ENCODE measurements at places on chromosomes 13 and 19. TPM values are rescaled to one million over a fixed set of nuclear protein-coding genes. Genes with fewer than 3 reads are reported as not detected.

- DNase-seq = peak; percentile 64
Observed at GRCh38 chr19:32287811-32288227, 57.6 kb upstream of the ZNF507 start.

- no peak for DNase-seq
Observed at GRCh38 chr19:41443813-41444455, 978 bp downstream of the ERICH4 start.

- no peak for DNase-seq
Observed at GRCh38 chr19:55418185-55418584, 10.6 kb upstream of the UBE2S start.

GRCh38 chr19:41225238-41226052 lies 6.4 kb downstream of the AXL start:
- peak; percentile 63 for DNase-seq

GRCh38 chr19:13795595-13796300 lies 505 bp downstream of the ZSWIM4 start:
- DNase-seq = no peak

The ZNF682 gene
- total RNA-seq = 6.5 TPM

GRCh38 chr13:99830931-99831330 lies 140.6 kb downstream of the ZIC5 start:
- DNase-seq = no peak

The SHC2 gene
- total RNA-seq = 14.8 TPM

GRCh38 chr13:36920616-36921185 lies 663 bp upstream of the SMAD9 start:
- no peak for DNase-seq

The GPR4 gene
- total RNA-seq = 7.9 TPM

The VSIG10L gene
- 0.50 TPM for total RNA-seq

The PINLYP gene
- 2.8 TPM for total RNA-seq

DNA sequence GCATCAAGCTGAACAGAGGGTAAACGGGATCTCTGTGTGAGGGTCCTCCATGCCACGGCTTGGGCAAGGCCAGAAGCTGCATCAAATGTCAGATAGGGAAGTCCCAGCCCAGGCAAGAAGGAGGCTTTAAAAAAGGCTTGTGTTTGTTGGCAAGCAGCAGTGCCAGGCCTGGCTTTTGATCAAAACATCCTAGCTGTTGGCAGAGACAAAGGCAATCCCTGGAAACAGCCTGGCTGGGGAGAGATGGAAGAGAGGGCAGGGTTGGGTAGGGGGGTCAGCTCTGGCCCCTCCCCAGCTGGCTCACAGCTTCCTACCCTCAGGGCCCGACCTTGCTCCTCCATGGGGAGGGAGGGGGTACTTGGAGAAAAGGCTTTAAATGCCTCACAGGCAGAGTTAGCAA lies 61.8 kb upstream of the KCTD15 start:
- DNase-seq = peak; percentile 55

- peak; percentile 81 for DNase-seq
Observed at GRCh38 chr19:47035127-47036096, 13.0 kb downstream of the TMEM160 start.

The ZNF57 gene
- total RNA-seq = 4.8 TPM

DNA sequence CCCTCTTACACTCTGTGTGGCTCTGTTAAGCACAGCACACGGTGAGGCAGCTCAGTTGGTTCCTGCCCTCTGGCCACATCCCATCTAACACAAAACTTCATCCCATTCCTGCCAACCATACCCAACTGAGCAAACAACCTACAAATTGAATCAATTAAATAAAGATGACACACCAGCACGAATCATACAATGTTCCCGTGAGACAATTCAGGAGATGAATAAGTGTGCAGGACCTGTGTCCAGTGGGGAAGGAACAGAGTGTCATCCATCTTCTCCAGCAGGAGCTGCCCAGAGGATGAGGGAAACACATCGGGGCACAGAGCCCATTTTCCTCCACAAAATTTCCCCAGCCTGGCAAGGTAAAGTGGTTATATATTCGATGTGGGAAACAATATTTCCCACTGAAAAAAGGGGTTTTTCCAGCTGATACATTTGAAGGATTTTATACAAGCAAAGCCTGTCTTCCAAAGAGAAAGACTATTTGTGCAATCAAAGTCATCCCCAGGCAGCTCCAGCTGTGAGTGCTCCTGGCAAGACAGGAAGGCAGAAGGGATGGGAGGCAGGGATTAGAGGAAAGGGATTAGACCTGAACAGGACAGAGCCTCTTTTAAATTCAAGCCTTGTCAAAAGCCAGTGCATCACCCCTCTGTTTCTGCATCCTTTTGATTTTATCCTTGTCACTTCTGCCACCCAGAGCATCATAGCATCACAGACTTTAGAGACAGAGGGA lies 240.2 kb downstream of the LHFPL6 start:
- no peak for DNase-seq

The ZSWIM4 gene
- total RNA-seq = 2.8 TPM

DNA sequence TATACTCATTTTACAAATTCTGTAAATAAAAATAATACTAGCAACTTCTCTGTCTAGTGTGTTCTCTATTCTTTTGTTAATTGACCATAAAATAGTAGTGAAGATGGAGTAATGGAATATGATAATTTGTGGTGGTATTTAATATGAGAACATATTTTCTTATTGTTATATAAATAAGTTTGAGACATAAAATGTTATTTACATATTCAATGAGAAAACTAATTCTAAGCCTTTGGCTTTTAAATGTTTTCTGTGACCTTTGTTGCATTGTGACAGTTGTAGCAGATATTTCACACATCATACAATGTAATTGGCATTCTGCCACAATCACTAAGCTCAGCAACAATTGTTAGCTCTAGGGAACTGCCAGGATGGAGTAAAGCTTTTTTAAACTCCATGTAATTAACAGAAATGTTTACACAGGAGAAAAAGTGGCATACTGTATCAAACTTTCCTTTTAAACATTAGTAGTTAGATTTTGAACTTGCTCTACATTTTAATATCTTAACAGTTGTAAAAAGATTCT lies 562.1 kb upstream of the PCDH9 start:
- no peak for DNase-seq

DNA sequence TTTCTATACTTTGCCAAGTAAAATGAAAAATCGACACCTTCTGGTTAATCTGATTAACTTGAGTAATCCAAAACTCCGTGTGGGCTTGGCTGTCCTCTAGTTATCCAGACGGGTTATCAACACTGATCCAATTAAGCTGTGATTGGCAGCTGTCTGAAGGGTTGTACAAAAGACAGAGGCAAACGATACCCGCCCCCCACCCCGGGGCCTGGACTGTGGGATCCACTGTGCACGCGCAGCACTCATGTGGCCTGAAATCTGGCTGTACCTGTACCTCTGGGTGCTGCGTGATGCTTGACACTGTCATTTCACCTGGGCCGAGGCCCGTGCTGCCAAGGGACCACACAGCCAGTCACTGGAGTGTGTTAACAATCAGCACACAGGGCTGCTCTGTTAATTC lies 53.5 kb downstream of the COL4A2 start:
- DNase-seq = no peak

- no peak for DNase-seq
Observed at GRCh38 chr13:25192936-25193335, 20.8 kb upstream of the AMER2 start.

DNA sequence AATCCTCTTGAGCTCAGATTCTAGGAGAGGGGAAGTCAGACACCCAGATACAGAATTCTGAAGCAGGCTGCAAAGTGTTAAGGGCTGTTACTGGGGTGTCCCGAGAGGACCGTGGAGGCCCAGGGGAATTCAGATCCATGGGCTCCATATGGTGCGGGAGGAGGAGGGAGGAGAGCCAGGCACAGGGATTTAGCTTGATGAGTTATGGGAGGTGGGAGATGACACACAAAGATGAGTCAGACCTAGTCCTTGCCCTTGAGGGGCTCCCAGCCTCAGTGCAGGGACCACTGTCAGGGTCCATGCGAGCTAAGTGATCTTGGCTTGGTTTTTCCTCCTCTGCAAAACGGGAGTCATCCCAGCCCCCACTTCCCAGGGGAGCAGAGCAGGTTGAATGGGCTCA lies 14.4 kb upstream of the GIPR start:
- DNase-seq = no peak

DNA sequence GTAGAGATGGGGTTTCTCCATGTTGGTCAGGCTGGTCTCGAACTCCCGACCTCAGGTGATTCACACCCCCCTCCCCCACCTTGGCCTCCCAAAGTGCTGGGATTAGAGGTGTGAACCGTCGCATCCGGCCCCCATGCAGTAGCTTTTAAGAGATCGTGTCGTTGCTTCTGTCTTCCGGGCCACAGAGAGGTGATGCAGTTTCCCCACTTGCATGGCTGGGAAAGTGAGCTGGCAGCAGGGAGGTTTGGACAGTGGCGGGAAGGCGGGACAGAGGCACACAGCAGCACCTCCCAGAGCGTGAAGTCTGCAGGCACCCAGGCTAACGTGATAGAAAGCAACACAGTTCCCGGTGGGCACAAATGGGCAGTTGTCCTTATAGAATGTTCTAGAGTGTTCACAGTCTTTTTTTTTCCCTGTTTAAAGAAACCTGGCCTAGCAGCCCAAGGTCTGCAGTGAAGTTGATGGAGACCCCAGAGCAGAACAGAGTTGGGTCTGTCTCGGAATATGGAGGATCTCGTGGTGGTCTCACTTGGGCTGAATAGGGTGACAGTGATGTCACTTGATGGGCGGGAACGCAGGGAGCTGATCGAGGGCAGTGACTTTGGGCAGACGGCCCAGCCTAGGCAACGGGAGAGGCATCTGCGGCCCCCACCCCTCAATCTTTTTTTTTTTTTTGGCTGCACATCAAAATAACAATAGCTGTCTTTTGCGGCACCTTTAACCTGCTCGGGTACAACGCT lies 4.9 kb downstream of the UHRF1 start:
- no peak for DNase-seq

The PLIN5 gene
- 26.0 TPM for total RNA-seq

The NTF4 gene
- not detected for total RNA-seq

The C5AR1 gene
- 3.4 TPM for total RNA-seq

GRCh38 chr13:112464720-112465119 lies 88.6 kb downstream of the SPACA7 start:
- DNase-seq = no peak

The TJP3 gene
- total RNA-seq = 0.48 TPM

The NANOS2 gene
- not detected for total RNA-seq

The ZNF681 gene
- 0.47 TPM for total RNA-seq

DNA sequence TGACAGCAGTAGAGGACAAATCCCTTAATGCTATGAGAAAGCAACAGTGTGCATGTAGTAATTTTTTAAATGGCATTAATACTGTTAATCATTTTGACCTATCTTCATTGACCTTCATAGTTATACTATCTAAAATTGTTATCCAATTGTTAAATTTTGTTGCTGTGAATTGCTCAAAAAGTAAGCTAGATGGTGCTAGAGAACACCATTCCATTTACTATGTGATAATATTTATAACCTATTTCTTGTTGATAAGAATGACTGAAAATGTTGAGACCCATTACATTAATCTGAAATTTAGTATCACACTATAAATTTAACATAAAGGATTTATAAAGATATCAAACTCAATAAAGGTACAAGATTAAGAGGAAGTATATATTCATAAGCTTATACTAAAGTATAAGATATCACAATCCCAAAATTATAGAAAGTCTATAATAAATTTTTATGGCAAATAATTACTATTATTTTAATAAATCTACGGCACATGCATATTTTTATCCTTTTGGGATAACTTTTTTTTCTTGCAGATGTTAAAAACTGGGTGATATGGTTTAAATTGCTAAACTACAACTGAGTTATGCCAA lies 1573.3 kb downstream of the PCDH9 start:
- no peak for DNase-seq

- DNase-seq = no peak
Observed at GRCh38 chr19:54136086-54136863, 1.3 kb upstream of the CNOT3 start.

DNA sequence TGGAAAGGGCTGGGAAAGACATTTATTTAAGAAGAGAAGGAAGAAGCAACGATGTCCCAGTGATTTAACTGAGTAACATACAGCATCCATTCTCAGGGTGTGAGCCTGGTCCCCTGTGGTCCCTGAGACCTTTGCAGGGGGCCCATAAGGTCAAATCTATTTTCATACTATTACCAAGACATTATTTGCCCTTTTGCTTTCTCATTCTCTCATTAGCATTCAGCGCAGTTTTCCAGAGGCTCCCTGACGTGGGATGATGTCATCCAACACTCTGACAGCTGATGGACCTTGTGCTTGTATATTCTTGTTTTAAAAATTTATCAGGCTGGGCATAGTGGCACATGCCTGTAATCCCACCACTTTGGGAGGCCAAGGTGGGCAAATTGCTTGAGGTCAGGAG lies 18.3 kb upstream of the HNRNPUL1 start:
- no peak for DNase-seq

DNA sequence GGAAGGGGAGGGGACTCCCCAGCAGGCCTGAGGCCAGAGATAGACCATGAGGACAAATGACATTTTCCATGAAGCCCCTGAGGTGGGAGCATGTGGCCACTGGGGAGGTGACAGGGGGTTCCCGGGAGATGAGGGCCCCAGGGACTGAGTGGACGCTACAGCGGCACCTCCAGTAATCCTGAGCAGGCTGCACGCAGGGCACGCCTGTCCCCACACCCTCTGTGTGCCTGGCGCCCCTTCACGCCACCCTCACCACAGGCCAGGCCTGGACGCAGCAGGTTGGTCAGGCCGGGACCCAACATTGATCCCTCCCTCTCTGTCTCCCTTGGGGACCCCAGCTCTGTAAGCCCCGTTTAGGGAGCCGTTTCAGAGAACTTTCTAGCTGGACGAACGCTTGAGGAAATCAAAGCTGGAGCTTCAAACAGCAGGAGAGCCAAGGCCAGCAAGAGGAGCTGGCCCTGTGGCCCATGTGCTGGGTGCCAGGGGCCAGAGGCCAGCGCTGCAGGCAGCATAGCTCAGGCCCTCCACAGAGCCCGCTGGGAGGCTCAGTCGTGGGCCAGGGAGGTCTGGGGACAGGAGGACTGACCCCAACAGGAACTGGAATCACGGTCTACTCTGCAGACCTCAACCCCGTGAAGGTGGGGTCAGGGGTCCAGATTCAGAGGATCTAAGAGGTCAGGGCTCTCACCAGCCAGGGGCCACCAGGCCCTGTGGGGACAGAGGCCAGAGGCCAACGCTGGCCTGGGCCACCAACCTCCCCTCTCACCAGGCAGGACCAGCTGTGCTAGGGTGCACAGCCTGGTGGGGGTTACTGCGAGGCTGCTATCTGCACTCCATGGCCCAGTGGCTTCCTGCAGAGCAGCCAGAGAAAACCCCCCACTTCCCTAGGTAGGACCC lies 14.6 kb downstream of the LSM4 start:
- no peak for DNase-seq

GRCh38 chr13:51921790-51922740 lies 60.3 kb downstream of the CCDC70 start:
- DNase-seq = no peak

Measured in heart left ventricle (tissue), 16 donors.